Right cardiac atrium (tissue), 5 donors: ENCODE measurements at places on chromosomes 16 and 17. TPM values are rescaled to one million over a fixed set of nuclear protein-coding genes. Genes with fewer than 3 reads are reported as not detected.

- DNase-seq: peak; percentile 28
Observed at GRCh38 chr16:89741342-89742014, 20.1 kb downstream of the ZNF276 start.

- DNase-seq: no peak
Observed at GRCh38 chr17:16489431-16489830, 2.6 kb downstream of the LRRC75A start.

DNA sequence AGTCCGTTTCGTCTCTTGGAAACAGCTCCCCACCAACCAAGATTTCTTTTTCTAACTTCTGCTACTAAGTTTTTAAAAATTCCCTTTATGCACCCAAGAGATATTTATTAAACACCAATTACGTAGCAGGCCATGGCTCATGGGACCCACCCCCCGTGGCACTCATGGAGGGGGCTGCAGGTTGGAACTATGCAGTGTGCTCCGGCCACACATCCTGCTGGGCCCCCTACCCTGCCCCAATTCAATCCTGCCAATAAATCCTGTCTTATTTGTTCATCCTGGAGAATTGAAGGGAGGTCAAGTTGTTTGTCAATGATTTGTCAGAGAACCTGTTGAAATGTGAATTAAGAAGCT is 48.2 kb downstream of the IL21R start:
- no peak for DNase-seq

- DNase-seq: no peak
Observed at GRCh38 chr17:6610011-6610410, 30.5 kb downstream of the KIAA0753 start.

DNA sequence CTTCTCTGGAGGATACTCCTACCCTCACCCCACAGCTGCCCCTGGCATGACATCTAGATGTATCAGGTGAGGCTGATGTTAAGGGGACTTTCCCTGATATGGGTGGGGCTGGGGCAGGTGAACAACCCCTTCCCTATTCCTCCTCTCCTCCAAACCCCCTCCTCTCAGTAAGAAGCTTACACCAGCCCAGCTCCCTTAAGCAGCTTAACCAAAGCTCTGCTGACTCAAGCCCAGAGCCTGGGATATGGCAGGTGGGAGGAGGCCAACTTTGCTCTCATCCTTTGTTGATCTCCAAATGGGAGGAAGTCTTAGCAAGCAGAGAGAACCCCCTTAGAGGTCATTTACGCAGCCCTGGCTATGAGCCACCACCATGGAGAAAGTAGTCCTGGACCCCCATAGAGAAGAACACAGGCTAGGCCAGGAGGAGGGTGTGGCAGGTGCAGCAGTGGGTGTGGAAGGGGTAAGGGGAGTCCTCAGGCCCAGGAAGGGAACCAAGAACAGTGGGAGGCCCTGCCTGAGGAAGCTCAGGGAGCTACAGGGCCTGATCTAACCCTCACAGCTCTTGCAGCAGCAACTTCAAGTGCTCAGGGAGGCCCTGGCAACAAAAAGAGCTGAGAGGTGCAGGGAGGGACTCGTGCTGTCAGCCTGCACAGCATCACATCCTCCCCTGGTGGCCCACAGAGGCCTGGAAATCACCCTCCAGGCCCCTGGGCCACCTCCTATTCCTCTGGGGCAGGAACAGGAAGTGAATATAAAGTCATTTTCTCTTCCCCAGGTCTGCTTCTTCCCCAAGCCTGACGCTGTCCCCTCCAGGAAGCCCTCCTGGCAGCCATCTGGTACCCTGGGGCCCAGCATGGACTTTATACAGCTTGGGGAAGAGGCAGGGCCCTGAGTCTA is 2.9 kb downstream of the UNC119 start:
- DNase-seq: no peak

- DNase-seq: no peak
Observed at GRCh38 chr17:28926366-28926765, 23.5 kb upstream of the DHRS13 start.

DNA sequence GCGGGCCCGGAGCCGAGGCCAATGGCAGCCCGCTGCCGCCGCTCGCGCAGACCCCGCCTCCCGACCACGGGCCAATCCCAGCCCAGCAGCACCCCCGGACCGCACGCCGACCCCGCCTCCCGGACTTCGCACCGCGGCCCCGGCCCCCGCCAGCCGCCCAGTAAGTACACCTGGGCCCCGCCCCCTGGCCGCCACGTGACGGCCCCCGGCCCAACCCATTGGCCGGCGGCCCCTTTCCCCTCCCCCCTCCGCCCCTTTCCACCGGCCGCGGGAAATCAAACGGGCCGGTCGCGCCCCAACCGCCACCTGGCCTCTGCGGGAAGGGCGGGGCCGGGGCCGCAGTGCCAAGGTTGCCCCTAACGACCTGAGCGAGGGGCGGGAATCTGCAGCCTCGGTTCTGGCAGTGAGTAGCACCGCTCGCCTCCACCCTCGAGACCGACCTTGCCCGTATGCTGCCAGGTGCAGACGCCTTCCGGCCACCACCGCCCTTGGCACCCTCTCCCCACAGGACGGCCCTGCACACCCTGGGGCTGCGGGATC is at the start of gene YBX2:
Gene YBX2, minus strand, starts transcription at position 26 of the 540 bp plus-strand sequence. CDS start 139 bp downstream, outside the sequence.
- DNase-seq: peak; percentile 90

GRCh38 chr16:937723-938122 is 33.1 kb downstream of the LMF1 start:
- no peak for DNase-seq

GRCh38 chr16:4016658-4017057 is 99.6 kb downstream of the ADCY9 start:
- no peak for DNase-seq

Gene FAM171A2
- 1.9 TPM for polyA plus RNA-seq

Gene RRAD
- polyA plus RNA-seq: 375 TPM
